ENCODE measurements at places on chromosomes 3 and 15. TPM values are rescaled to one million over a fixed set of nuclear protein-coding genes. Genes with fewer than 3 reads are reported as not detected.
A peak's percentile ranks its signal among the peaks of the same experiment; 100 is the strongest.

DNA sequence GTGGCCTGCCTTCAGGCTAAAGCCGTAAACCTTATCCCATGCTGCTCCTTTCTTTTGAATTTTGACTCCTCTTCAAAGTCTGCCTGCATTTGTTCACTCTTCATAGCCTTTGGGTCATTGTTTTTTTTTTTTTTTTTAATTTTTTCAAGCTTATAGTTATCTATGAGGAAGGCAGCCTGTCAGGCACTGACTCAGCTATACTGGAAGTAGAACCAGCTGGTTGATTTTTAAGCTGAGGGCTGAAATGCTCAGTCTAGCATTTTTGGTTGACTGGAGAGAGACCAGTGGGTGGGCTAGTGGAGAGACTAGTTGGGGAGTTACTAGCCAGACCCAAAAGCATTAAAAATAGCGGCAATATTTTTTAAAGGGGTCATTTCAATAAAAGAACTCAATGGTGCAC, 44.1 kb downstream of the C3orf20 start:
- no peak for DNase-seq

DNA sequence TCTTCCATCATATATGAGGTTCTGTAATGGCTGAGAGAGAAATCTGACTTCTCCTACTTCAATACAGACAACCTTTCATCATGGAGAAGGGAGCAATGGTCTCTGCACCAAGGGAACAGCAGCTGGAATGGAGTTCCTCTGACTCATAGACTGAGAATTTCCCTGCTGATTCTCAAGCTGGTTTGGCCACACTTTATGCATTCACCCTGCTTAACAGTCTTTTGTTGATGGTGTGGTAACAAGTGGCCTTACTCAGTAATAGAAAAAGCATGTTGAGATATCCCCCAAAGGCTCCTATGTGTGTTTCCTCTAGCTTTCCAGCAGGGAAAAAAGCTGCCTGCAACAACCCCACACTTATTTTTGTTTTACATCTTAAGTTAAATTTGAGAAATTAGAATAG, 138.1 kb downstream of the GREM1 start:
- DNase-seq: peak; percentile 84

GRCh38 chr3:134658555-134658954, 7.7 kb upstream of the KY start:
- DNase-seq: no peak

- no peak for DNase-seq
Observed at GRCh38 chr3:190089711-190090110, 31.0 kb downstream of the P3H2 start.

DNA sequence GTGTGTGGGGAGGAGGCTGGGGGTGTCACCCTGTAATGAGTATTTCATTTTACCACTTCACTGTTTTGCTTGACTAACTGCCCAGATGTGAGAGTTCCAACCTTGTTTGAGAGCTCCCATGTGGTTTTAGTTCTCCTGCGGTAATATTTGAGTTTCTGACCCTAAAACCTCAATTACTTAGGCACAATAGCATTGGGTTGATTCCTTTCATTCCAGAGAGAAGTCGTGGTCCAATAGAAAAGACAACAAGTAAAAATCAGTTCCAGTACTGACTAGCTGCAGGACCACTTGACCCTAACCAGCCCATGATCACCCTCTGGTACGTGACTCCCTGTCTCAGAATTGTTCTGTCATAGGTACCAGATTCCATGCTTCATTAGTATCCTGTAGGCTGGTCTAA, 630.4 kb downstream of the CADM2 start:
- no peak for DNase-seq

- no peak for DNase-seq
Observed at GRCh38 chr3:114504941-114505628, 211.3 kb downstream of the TIGIT start.

DNA sequence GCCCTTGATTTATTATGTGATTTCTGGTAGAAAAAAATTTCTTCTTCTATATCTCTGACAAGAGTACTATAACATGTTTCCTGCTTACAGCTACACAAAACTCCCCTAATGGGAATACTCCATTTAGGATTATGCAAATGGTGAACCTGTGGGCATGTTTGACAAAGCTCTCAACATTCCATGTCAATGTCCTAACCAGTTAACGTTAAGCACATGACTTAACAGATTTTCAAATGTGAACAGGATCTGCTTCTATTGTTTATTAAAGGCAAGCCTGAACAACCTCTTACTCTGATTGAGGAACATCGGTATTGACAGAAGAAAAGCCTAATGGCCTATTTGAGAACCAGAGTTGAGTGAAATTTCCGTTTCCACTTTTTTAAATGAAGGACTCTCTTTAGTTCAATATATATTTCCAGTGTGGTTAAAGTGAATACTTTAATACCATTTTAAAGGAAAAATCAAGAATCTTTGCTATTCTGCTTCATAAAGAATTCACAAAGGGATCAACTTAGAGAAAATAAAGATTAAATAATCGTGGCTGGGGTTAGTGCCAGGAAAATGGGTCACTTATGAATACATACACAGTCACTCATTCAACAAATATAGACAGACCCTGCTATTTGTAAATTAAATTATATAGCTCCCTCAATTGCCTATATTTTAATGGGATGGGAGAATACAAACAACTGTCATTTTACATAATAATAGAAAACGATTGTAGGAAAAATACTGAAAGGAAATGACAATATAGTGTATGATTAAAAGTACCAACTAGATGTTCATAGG, 300.3 kb upstream of the CBLB start:
- no peak for DNase-seq

- no peak for DNase-seq
Observed at GRCh38 chr3:169759256-169759655, 5.6 kb downstream of the TERC start.

GOLGA8T gene
- total RNA-seq: not detected

SPSB4 gene
- total RNA-seq: 1.7 TPM

SAXO2 gene
- total RNA-seq: 2.4 TPM
